ENCODE measurements at places on chromosomes 11 and 22.

DNA sequence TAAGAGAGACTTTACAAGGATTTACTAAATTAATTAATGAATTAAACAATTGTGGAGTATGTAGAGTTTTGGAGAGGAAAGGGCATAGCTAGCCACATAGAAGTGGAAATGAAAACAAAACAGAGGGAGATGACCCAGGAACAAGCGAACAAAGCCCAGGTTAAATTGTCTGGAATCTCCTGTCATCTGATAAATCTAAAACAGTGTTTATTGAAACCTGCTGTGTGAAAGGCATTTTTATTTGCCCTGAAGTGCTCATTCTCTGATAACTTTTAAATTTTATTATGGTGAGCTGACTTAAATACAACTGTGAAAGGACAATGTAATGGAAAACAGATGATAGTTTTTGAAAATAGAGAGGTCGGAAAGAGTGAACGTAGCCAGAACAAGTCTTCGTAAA, 682.8 kb upstream of the KIRREL3 start:
- no peak for DNase-seq

GRCh38 chr11:134862587-134863195, 450.6 kb upstream of the B3GAT1 start:
- DNase-seq, result no peak

DNA sequence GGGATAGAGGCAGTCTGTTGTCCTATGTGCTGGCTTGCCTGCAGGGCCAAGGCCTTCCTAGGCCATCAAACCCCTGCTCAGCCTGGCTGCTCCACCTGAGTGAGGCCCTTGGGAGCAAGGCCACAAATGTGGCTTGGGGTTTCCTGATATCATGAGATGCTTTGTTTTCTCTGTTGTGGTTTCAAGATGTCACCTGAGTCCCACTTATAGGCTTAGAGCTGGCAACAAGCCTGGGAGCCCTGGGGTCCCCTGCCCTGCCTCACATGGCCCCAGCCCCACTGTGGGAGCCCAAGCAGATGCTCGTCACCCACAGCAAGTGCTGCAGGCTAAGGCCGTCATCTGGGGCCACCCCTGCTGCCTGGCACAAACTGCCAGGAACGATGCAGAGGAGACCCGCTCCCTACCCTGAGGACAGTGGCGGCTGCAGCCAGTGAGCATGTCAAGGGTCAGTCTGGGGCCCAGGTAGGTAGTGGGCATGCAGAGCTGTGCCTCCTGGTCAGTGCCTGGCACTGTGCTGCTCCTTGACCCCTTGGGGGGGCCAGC, 75.4 kb upstream of the KCNQ1OT1 start:
- no peak for DNase-seq

DNA sequence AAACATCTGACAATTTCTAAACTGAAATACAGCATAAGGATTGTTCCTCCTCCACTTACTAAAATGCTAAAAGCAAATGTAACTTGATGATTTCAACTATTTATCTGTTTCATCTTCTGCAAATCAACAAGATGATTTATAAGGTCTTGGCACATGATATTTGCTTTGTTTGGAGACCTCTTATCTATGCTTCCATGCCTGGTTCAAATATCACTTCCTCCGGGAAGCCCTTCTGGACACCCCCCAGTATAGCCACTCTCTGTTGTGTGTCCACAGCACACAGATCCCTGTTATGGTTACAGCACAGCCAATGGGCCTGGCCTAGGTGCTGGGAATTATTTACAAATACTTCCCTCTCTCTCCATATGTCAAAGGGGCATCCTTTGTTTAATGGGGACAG, 114.8 kb downstream of the C11orf58 start:
- no peak for DNase-seq

- DNase-seq, result no peak
Measured at GRCh38 chr11:90646706-90647105, 423.9 kb upstream of the CHORDC1 start.
